Karpas-422 (cell line): ENCODE measurements at places on chromosomes 12 and 14.

DNA sequence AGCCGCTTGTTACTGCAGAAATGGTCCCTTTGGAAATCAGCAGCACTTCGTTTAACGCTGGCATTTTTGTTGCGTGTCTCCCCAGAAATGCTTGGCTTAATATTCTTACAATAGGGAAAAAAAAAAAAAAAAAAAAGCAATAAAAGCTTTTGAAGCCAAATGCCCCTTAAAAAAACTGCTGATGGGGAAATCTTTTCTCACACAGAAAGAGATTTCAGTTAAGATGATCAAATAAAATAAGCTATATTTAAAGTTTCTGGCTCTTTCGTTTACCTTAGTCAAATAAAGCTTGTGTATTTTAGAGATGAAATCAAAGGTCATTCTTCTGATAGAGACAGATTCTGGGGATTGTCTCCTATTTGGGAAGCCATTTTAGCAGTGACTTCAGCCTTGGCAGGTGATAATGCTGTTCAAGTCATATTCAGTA lies 52.4 kb upstream of the FRS2 start:
- DNase-seq = no peak

DNA sequence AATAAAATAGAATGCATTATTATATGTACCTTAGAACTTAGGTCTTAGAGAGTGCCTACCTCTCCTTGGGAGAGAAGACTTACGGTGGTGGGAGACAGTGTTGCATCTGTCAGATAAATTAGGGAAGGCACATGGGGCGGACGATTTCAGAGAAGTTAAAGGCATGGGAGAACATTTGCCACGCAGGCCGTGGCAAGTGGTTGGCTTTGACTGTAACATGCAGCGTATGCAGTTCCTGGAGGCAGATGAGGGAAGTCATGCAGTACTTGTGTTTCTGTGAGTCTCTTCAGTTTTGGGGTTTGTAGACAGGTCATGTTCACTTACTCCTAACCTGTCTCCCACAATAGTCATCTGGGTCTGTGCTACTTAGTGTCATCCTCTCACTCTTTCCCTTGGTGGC lies 43.6 kb downstream of the ETV6 start:
- DNase-seq = no peak

GRCh38 chr14:21063479-21063878 lies 5.9 kb downstream of the RNASE8 start:
- DNase-seq = no peak

- no peak for DNase-seq
Measured at GRCh38 chr14:69424149-69424923, 25.8 kb downstream of the SLC39A9 start.

DNA sequence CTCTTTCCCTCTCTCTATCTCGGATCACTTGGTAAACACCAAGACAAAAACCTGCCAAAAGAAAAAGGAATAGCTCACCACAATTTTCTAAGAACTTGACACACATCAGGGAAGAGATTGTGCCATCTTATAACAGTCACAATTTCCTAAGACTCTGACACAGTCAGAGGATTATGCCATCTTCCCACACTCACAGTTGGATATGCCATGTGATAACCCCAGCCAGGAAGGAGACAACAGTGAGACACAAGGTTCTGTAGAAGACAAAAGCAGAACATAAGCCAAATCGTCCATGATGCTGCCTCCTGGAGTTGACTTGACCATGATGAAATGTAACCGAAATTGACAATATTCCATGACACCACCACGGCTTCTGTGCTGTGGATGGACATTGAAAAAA lies 2.8 kb upstream of the CLEC9A start:
- DNase-seq = no peak

- DNase-seq = peak; percentile 84
Measured at GRCh38 chr14:59484639-59485175, 390 bp downstream of the JKAMP start.

- peak; percentile 81 for DNase-seq
Measured at GRCh38 chr12:47835006-47835830, 15.5 kb upstream of the HDAC7 start.

- DNase-seq = no peak
Measured at GRCh38 chr12:129404556-129404955, 499.3 kb downstream of the TMEM132D start.

DNA sequence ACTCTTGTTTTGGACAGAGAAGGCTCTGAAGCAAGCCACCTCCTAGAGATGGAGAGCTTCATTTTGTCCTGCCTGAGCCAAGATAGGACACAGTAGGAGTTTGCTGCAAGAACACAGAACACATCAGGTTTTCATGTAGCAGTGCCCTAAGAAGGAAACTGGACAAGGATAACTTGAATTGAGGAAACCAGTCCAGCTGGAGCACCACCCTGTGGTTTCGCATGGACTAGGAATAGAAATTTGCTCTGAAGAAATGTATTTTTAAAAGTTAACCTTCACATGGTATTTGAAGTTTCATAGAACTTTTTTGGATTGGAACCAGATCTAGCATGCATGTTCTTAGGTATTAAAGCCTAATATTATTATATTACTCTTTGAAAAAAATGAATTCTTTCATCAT lies 68.8 kb downstream of the RERG start:
- DNase-seq = no peak

GRCh38 chr12:19561411-19561961 lies 122.2 kb downstream of the AEBP2 start:
- DNase-seq = no peak

GRCh38 chr12:109467978-109468676 lies 9.0 kb downstream of the KCTD10 start:
- no peak for DNase-seq

- DNase-seq = no peak
Measured at GRCh38 chr14:102352213-102352612, 10.5 kb downstream of the CINP start.

- no peak for DNase-seq
Measured at GRCh38 chr12:563250-563781, 99.9 kb downstream of the NINJ2 start.

DNA sequence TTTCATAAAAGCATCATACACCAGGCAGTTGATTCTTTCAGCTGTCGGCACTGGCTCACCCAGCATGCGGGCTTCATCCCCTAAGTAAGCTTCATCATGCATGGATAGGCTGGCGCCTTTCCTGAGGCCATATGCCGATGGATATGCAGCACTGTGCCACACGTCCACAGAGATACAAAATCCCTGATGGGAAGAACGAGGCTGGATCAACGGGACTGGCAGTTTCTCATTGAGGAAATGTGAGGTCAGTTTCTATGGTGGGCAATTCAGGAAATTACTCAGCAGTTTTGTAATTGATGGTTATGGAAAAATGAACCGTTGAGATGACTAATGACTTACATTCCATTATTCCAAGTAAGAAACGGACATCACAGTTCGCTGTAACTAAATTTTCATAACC lies 453.8 kb downstream of the TMEM121 start:
- DNase-seq = no peak

GRCh38 chr14:98564006-98564405 lies 708.0 kb downstream of the BCL11B start:
- no peak for DNase-seq

GRCh38 chr12:52434081-52434733 lies at the start of gene KRT75:
TSS of gene KRT75 (minus strand) at chr12:52434371. CDS start at chr12:52434304, 67 bp downstream.
- DNase-seq = no peak

DNA sequence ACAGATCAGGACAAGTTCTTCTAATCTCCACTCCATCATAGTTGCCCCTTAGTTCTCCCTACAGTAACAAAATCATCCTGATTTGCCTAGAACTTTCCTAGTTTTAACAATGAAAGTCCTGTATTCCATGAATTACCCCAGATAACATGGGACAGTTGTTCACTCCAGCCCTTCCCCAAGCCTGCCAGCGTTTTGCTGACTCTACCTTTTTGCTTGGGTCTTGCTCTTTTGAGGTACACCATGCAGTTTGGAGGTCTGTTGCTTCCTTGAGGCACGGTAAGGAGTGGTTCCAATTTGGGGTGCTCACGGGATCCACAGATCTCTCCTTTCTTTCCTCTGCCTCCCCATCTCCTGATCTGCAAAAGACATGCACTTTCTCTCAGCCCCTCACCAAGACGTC lies 61.6 kb upstream of the DYRK2 start:
- DNase-seq = no peak

- no peak for DNase-seq
Measured at GRCh38 chr12:105347499-105347898, 17.0 kb downstream of the C12orf75 start.

DNA sequence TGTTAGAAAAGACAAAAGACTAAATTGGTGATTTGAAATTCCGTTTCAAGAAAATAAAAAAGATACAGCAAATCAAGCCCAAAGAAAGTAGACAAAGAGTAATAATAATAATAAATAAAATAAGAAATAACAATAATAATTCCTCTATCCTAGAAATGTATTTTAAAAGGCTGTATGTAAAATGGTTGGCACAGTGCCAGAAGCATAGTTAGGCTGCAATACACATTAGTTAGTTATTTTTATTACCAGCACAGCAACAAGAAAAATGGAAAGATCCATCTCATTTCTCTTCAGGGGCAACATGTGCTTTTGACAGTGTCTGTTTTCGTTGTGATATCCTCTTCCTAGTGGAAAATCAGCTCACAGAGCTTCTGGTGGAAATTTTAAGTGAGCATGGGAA lies 174.1 kb upstream of the TMTC1 start:
- no peak for DNase-seq

GRCh38 chr14:61512026-61512834 lies 183.1 kb upstream of the HIF1A start:
- DNase-seq = peak; percentile 53

DNA sequence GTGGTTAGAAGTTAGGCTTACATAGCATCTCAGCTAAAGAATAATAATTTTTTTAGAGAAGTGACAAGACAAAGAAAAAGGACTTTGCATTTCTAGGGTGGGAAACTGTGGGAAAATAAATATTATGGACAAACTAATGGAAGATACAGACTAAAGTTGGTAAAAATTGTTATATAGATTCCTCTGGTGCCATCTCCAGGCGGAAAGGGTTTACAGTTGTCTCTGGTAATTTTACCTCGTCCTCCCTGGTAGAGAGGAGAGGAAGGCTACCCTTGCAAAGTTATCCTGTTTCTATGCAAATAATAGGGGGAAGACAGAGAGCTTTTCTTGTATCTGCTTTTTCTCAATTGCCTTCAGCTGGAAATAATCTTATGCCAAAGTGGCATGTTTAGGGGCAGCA lies 5.2 kb downstream of the OR11G2 start:
- peak; percentile 56 for DNase-seq

DNA sequence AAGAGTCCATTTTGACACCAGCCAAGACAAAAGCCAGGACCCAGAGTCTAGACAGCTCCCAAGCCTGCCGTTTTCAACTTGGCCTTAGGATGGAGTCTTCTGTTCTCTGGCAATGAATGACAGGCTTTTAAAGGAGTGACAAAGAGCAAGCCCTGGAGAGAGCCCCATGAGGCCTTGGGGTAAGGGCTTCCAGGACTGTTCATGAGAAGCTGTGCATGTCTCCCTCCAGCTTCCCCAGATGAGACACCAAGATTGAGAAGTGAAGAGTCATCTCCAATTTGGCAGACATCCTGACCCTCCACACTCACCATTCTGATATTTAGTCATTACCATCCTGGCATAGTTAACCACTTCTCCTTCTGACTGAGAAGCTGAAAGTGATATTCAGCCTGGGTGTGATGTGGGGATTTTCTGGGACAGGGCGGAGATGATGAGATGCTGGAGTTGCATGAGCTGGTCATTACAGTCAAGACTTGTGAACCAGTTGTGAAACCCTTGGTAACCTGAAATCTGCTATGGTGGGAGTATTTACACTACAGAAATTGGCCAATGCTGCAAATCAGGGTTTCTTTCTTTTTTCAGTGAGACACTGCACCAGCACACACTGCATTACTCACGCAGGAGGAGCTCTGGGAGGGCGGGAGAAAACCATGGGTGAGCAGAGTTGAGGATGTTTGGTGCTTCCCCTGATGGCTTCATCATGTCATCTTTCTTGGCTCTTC lies 77.8 kb downstream of the VCPKMT start:
- DNase-seq = no peak

GRCh38 chr12:10151621-10152020 lies 20.3 kb downstream of the OLR1 start:
- no peak for DNase-seq

GRCh38 chr12:15404485-15404884 lies 82.2 kb downstream of the PTPRO start:
- no peak for DNase-seq
